ENCODE measurements at places on chromosomes 4 and X.

GRCh38 chrX:14013054-14013453, 16.6 kb downstream of the GEMIN8 start:
- DNase-seq = no peak

- DNase-seq = no peak
Observed at GRCh38 chrX:153459986-153460385, 10.4 kb downstream of the HAUS7 start.

GRCh38 chr4:110211007-110211769, 12.8 kb upstream of the ELOVL6 start:
- no peak for DNase-seq

- DNase-seq = no peak
Observed at GRCh38 chr4:103422467-103423219, 224.5 kb upstream of the CENPE start.

DNA sequence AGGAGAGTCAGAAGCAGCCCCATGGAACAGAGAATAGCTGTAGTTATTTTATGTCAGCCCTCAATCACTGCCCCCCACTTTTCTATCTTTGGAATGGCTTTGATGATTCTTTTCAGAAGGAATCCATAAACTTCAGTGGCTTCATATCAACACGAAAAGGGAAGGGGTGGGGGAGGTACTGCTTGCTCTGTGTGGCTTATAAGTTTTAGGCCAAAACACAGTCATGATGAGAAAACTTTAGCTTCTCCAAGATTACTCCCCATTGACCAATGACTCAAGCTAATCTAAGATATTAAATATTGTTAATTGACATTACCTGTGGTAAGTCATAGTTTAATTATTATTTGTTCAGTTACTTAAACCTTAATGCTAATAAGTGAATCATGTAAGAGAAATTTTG, 669.6 kb upstream of the FAM241A start:
- no peak for DNase-seq

GRCh38 chr4:143381189-143382118, 44.8 kb downstream of the GAB1 start:
- no peak for DNase-seq

DNA sequence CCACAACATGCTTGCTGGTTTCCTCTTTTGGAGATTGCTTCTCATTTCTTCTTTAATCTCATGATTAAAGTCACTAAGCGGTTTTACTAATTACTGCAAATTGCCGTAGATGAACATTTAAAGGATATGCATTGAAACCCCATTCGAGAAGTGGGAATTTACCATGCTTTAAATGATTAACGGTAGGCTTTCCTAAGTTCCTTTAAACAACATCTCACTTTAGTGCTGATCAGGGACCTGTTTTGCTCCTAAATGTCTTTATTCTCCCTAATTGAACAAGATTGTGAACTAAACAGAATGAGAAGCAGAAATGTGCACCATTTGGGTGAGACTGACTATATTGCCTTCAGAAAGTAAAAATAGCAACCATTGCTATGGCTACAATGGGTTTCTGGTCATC, 430.3 kb downstream of the GALNTL6 start:
- DNase-seq = no peak

- no peak for DNase-seq
Observed at GRCh38 chr4:119946359-119946758, 120.3 kb downstream of the MAD2L1 start.

DNA sequence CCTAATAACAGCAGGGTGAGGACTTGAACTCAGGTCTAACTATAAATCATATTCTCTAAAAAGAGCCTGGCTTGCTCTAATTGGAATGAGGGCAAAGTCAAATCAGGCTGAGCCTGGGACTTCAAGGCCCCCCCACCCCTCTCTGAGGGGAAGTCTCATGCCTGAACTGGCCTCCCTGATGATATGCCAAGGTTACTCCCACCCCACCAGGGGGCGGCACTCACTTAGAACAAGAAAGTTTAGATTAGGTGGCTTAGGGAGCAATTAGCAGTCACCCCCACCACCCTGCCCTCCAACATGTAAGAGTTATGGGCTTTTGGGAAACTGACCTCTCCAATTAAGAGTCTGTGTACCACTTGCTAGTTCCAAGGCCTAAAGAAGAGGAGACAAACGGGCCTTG, 2.7 kb downstream of the FOXO4 start:
- peak; percentile 51 for DNase-seq

GRCh38 chr4:52641854-52642563, 17.1 kb downstream of the USP46 start:
- no peak for DNase-seq

DNA sequence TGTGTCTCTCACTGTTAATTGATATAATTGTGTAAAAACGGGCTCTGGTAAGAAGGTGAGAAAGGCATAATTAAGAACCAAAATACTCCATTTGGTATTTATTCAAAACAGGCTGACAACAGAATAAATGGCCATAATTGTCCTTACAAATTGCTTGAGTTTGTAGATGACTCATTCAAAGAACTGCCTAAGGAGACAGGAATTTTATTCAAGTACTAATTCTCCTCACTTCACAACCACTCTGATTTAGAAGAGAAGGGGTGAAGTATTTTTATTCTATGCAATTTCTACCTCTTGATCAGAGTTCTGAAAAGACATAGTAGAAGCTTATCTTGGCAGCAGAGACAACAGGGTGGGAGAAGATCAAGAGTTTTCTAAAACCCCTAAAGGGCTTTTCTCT, 43.1 kb downstream of the ATP11C start:
- no peak for DNase-seq

- DNase-seq = no peak
Observed at GRCh38 chr4:159293811-159294515, 191.1 kb downstream of the RAPGEF2 start.

GRCh38 chr4:2102045-2102883, 43.1 kb downstream of the NAT8L start:
- DNase-seq = no peak

DNA sequence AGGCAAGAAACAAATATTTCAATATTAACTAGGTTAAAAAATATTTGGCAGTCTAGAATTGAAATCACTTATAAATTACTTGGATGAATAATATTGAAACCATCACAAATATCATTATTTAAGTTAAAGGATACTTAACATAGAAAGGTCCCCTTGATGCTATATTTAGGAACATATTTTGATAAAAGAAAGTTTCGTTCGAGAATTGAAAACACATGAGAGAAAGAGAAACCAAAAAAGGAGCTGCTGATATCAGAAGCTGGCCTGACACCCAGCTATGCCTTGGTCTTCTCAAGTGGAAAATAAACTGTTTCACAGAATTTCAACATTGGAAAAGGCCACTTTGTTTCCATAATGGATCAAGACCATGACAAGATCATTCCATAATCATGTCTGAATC, 762.4 kb downstream of the DMD start:
- DNase-seq = no peak

- DNase-seq = no peak
Observed at GRCh38 chrX:55026143-55026542, 4.6 kb downstream of the ALAS2 start.

DNA sequence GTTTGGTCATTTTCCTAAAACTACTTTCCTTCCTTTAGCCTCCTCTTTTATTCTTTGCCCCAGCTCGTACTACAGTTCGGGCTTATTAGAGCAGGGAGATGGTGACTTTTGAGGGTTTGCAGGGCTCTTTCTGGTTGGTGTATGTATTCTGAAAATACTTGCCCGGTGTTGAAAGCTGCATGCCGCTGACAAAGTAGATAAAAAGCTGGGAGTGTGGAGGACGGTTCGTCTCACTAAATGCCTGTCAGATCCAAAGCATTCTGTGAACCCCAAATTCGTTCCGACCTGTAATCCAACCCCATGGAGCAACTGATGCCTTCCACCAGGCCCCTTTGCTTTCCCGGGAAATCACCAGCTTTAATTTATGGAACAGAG, 19.2 kb downstream of the TRIM2 start:
- no peak for DNase-seq

DNA sequence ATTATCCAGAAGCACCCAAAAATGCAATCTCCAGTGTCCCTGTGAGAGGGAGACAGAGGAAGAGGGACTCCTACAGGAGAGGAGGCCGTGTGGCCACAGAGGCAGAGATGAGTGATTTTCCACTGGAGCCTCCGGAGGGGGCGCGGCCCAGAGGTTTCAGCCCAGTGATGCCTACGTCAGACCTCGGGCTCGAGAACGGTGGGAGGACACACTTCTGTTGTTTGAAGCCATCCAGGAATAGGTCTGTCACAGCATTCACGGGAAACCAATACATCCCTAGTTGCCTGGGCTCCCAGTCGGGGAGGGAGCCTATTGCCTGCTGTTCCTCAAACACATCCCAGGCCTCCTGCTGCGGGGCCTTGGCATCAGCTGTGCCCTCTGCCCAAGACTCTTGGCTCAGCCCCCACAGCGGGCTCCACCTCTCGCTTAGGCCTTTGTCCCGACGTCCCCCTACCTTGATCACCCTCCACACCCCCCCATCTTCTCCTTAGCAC, 39.2 kb upstream of the HMX1 start:
- no peak for DNase-seq

DNA sequence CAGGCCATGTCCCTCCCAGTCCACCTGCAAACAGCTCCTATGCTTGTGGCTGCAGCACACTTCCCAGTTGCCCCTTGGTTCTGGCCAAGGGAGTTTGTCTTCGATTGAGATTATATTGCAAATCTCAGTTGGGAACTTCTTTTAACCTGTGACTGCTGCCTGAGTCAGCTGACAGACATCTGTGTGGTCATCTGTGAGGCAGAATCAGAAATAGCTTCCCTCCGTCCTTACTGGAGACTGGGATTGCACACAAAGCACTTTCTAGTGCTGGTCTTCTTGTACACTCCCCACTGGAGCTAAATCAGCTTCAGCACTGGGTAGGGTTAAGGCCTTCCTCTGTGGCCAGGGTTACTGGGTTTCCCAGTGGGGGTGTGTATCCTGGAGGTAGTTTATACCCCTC, 34.3 kb downstream of the ZNF330 start:
- no peak for DNase-seq

All from nephron progenitor cell (in vitro differentiated cells).